ENCODE measurements at places on chromosomes 7 and 10.

GRCh38 chr10:10626734-10627133 is 390.9 kb upstream of the CELF2 start:
- DNase-seq = no peak

- DNase-seq = no peak
Measured at GRCh38 chr7:122140918-122141317, 3.1 kb downstream of the AASS start.

- DNase-seq = no peak
Measured at GRCh38 chr10:122112021-122112616, 123.2 kb downstream of the TACC2 start.

- no peak for DNase-seq
Measured at GRCh38 chr10:24237801-24238395, 29.0 kb downstream of the KIAA1217 start.

GRCh38 chr10:132929480-132929879 is 12.9 kb downstream of the CFAP46 start:
- no peak for DNase-seq

- DNase-seq = no peak
Measured at GRCh38 chr10:14171336-14171735, 159.4 kb downstream of the FRMD4A start.

GRCh38 chr7:107788662-107789061 is 14.4 kb downstream of the SLC26A3 start:
- DNase-seq = no peak

DNA sequence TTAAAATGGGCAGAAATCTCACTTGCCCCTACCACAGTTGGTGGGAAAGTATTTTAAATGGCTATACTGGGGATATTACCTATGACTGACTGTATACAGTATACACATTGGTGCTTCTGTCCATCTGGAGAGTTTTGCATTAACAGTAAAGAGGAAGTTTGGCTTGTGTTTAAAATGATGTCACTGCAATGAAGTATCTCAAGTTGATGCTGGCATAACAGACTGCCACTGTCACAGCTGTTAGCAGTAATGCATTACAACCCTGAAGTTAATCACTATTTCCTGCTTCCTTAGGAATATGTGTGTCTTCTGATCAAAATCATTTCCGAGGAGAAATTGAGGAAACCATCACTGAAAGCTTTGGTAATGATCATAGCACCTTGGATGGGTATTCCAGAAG is 1.9 kb downstream of the DKK1 start:
- DNase-seq = no peak

Measured in stimulated activated CD4-positive, alpha-beta T cell treated with anti-CD3 and anti-CD28 coated beads, Interleukin-15, amount 100 ng/mL, for 1 hour (primary cell).